ENCODE measurements at places on chromosomes 11 and 22. TPM values are rescaled to one million over a fixed set of nuclear protein-coding genes. Genes with fewer than 3 reads are reported as not detected.

GRCh38 chr11:64911689-64912088 lies 5.3 kb downstream of the ATG2A start:
- DNase-seq = no peak
- no peaks in the 10 kb centered on the region for H3K27me3 ChIP-seq
- H3K27ac ChIP-seq = no peak overlapping the region
- no peak overlapping the region for H3K4me3 ChIP-seq
- peaks cover 75% of the 10 kb centered on the region for H3K36me3 ChIP-seq

The OR52K2 gene
- total RNA-seq = 0.94 TPM

- peaks cover 62% of the 10 kb centered on the region for H3K4me1 ChIP-seq
- no peak overlapping the region for H3K4me3 ChIP-seq
- DNase-seq = peak; percentile 64
- no peak overlapping the region for H3K27ac ChIP-seq
Measured at GRCh38 chr11:67364783-67365722, 8.3 kb downstream of the CLCF1 start.

- H3K4me3 ChIP-seq = no peak overlapping the region
- DNase-seq = no peak
- H3K36me3 ChIP-seq = no peaks in the 10 kb centered on the region
- no peak overlapping the region for H3K27ac ChIP-seq
- H3K27me3 ChIP-seq = no peaks in the 10 kb centered on the region
Measured at GRCh38 chr22:17540481-17540880, 22.8 kb upstream of the SLC25A18 start.

The GGT5 gene
- total RNA-seq = 9.5 TPM

DNA sequence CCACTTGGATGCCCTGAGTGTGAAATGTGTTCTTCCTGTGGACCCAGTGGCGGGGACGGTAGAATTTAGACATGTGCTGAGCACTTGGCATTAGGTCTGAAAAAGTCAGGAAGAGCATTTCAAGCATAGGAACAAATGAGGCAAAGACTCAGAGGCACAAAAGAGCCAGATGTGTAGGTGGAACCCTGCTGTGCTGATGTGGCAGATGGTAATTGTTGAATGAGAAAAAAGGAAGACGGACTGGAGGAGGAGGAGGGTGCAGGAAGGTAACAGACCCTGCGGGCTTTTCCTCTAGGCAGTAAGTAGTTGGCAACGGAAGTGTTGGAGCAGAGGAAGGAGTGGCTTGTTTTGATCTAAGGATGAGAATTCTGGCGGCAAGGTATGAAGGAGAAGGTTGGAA lies 985.8 kb downstream of the TBC1D22A start:
- no peak for DNase-seq
- peaks cover 7% of the 10 kb centered on the region for H3K27me3 ChIP-seq
- H3K36me3 ChIP-seq = no peaks in the 10 kb centered on the region
- no peak overlapping the region for H3K4me3 ChIP-seq

The GAL3ST3 gene
- not detected for total RNA-seq

- H3K36me3 ChIP-seq = no peaks in the 10 kb centered on the region
- H3K27ac ChIP-seq = no peak overlapping the region
- peak; percentile 65 for DNase-seq
- no peak overlapping the region for H3K4me3 ChIP-seq
Measured at GRCh38 chr11:119709638-119710346, 19.2 kb downstream of the NECTIN1 start.

DNA sequence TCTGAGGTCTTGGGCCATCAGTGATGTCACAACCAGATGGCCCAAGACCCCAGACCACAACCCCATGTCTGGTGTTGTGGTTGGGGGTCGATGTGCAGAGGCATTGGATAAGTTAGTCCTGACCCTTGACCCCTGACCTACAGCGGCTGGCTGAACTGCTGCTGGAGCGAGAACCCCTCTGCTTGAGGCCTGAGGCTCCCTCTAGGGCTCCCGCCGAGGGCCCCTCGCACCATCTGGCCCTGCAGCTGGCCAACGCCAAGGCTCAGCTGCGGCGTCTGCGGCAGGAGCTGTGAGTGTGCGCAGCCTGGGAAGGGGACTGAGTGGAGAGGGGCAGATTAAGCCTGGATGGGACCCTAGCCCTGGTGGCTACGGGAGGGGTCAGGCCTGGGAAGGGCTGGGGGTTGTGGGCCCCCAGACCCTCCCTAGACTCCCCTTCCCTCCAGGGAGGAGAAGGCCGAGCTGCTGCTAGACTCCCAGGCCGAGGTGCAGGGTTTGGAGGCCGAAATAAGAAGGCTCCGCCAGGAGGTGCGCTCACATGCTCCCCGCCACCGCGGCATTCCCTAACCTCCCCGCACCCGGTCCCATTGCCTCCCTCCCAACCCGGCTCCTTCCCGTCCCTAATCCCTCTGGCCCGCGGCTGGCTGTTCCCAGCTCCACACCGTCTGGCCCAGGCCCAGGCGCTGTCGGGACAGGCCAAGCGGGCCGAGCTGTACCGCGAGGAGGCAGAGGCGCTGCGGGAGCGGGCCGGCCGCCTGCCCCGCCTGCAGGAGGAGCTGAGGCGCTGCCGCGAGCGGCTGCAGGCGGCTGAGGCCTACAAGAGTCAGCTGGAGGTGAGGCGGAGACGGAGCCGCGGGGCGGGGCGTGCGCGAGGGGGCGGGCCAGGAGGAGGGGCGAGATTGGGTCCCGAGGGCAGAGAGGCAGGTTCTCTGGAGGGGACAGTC lies 2.1 kb downstream of the CCDC88B start:
- peak overlapping the region; percentile 95 for H3K27ac ChIP-seq
- peak; percentile 97 for DNase-seq
- peaks cover 4% of the 10 kb centered on the region for H3K36me3 ChIP-seq
- H3K27me3 ChIP-seq = no peaks in the 10 kb centered on the region
- H3K4me1 ChIP-seq = peaks cover 54% of the 10 kb centered on the region

- H3K27ac ChIP-seq = no peak overlapping the region
- H3K36me3 ChIP-seq = no peaks in the 10 kb centered on the region
- H3K4me3 ChIP-seq = no peak overlapping the region
- H3K27me3 ChIP-seq = peaks cover 24% of the 10 kb centered on the region
- H3K4me1 ChIP-seq = no peaks in the 10 kb centered on the region
Measured at GRCh38 chr11:44466531-44467205, 98.8 kb upstream of the CD82 start.

DNA sequence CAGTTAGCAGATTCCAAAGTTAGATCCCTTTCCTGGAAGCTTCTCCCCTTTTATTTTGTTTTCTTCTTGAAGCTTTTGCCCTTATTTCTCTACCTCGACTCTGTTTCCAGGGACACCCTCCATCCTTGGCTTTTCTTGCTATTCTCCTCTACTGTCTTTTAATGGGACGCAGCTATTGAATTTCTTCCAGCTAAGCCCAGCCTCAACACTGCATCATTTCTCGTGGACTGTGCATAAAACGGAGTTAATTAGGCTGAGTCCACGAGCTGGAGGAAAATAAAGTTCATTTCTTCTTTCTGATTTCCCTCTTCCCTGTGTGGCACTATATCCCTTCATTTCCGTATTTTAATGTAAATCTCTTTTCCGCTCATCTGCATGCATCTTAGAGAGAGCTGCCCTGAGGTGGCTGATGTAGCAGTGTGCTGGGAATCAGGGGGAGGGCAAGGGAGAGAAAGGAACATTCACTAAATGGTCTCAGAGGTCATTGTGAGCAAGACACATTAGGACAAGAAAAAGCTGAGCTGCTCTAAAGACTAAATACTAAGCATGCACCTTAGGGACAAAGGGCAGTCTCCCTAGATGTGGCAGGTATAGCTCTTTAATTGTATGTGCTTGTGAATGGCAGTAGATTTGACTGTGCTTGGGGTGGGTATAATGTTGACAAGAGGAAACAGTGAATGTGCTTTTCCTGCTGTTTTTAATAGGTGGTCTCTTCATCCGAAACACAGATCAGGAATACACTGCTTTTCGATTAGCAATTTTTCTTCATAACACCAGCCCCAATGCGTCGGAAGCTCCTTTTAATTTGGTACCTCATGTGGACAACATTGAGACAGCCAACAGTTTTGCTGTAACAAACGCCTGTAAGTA lies 1.9 kb downstream of the GRIA4 start:
- no peaks in the 10 kb centered on the region for H3K36me3 ChIP-seq
- DNase-seq = no peak
- peaks cover 5% of the 10 kb centered on the region for H3K4me1 ChIP-seq
- H3K27me3 ChIP-seq = no peaks in the 10 kb centered on the region

GRCh38 chr11:93239966-93240365 lies 42.2 kb upstream of the SLC36A4 start:
- H3K4me1 ChIP-seq = no peaks in the 10 kb centered on the region
- H3K27me3 ChIP-seq = no peaks in the 10 kb centered on the region
- no peaks in the 10 kb centered on the region for H3K36me3 ChIP-seq
- no peak for DNase-seq

DNA sequence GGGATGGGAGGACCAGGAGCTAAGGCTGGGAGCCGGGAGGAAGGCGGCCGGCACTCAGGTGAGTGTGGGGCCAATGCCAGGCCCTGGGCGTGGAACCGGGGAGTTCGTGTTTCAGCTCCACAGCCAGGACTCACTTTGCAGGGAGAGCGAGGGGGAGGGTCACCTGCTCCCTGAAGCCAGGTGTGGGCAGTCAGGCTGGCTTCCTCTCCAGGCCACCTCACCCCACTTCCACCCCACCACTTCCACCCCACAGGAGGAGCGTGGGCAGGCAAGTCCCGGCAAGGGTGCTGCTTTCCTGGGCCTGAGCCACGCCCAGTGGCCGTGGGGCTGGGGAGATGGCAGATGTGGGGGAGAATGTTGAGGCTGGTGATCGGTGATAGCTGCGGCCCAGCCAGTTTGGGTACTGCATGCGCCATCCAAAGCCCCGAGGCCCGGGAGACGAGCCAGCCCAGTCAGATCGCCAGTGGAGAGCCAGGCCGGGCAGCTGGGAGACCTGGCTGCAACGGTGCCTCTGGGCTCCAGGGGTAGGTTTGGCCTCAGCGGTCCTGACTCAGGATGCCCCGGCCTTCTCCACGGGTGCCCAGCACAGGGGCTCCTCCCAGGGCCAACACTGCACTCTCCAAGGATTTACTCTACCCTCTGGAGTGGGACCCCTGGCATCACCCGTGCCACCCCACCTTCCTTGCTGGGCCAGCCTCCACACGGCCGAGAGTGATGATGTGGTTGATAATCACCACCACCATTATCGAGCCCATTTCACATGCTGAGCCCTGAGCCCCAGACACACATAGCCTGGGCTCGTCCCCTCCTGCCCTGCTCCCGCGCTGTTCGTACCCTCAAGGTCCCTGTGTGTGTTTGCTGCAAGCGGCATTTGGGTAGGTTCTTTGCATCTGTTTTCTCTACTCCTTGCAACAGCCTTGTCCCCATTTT lies 93.8 kb downstream of the WNT7B start:
- peaks cover 28% of the 10 kb centered on the region for H3K27me3 ChIP-seq
- peaks cover 9% of the 10 kb centered on the region for H3K4me1 ChIP-seq
- H3K4me3 ChIP-seq = no peak overlapping the region
- no peak overlapping the region for H3K27ac ChIP-seq
- DNase-seq = peak; percentile 64
- no peaks in the 10 kb centered on the region for H3K36me3 ChIP-seq

- H3K36me3 ChIP-seq = no peaks in the 10 kb centered on the region
- peaks cover 32% of the 10 kb centered on the region for H3K27me3 ChIP-seq
- H3K4me1 ChIP-seq = no peaks in the 10 kb centered on the region
- peak overlapping the region; percentile 49 for H3K27ac ChIP-seq
- H3K4me3 ChIP-seq = peak overlapping the region; percentile 12
Measured at GRCh38 chr11:8283465-8284230, 20.0 kb upstream of the LMO1 start.

The SEC14L6 gene
- total RNA-seq = 0.23 TPM

The TMPRSS4 gene
- 1.0 TPM for total RNA-seq

DNA sequence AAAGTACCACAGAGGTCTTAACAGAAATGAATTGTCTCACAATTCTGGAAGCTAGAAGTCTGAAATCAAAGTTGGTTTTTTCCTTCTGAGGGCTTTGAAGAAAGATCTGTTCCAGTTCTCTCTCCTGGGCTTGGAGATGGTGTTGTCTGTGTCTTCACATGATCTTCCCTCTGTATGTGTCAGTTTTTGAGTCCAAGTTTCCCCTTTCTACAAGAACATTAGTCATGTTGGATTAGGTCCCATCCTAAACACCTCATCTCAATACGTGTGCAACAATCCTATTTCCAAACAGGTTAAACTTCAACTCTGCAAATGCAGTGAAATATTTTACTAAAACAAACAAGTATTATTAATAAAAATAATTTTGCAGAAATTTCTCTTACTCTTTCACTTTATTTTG lies 3.1 kb upstream of the PTS start:
- H3K27me3 ChIP-seq = no peaks in the 10 kb centered on the region
- peaks cover 28% of the 10 kb centered on the region for H3K4me1 ChIP-seq
- H3K36me3 ChIP-seq = no peaks in the 10 kb centered on the region
- no peak overlapping the region for H3K27ac ChIP-seq

The NPAS4 gene
- total RNA-seq = 0.72 TPM

The RAB39A gene
- total RNA-seq = 10.5 TPM

DNA sequence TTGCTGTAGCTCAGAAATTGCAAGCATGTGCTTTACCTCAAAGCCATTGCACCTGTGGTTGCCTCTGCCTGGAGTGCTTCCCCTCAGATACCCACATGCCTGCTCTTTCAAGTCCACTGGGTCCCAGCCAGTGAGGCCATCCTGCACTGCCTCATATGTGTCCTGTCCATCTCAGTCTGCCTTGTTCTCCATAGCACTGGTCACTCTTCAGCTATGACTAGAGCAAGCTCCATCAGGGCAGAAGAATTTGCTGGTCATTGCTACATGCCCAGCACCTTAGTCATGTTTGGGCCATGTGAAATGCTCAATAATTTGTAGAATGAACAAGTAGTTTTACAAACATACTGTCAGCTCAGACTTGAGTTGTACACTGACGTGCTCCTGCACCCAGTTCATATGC lies 64.4 kb upstream of the HORMAD2 start:
- H3K36me3 ChIP-seq = peaks cover 100% of the 10 kb centered on the region
- no peak overlapping the region for H3K4me3 ChIP-seq
- no peak overlapping the region for H3K27ac ChIP-seq
- no peaks in the 10 kb centered on the region for H3K27me3 ChIP-seq

The CRYBB2 gene
- total RNA-seq = not detected

GRCh38 chr11:121561716-121562115 lies 108.9 kb upstream of the SORL1-AS1 start:
- H3K4me1 ChIP-seq = no peaks in the 10 kb centered on the region
- no peak overlapping the region for H3K27ac ChIP-seq
- H3K27me3 ChIP-seq = no peaks in the 10 kb centered on the region

GRCh38 chr22:22716136-22716665 lies 71.8 kb downstream of the GGTLC2 start:
- no peak overlapping the region for H3K4me3 ChIP-seq
- H3K36me3 ChIP-seq = no peaks in the 10 kb centered on the region
- H3K27ac ChIP-seq = no peak overlapping the region
- DNase-seq = no peak
- H3K27me3 ChIP-seq = no peaks in the 10 kb centered on the region

DNA sequence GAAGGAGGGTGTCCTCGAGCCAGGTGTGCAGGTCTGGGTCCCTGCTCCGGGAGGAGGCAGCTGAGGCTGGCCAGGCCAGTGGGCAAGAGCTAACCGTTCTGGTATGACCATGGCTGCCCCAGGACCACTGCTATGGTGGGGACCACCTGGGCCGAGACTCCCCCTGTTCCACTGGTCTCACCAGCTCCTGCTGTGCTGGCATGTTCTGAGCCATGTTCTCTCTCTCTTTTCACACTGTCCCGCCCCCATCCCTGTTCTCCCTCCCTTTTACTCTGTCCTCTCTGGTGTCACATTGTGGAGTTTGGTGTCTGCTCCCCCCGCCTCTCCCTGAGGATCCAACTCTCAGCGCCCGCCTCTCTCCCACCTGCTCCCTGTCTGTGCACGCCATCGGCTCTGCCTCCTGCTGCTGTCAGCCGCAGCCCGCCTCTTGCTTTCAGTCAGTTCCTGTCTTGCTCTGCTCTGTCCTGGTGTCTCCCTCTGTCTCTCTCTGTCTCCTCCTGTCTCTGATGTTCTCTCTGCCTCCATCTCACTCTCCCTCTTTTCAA lies 66.4 kb downstream of the LRRC32 start:
- H3K4me1 ChIP-seq = no peaks in the 10 kb centered on the region
- DNase-seq = no peak
- H3K36me3 ChIP-seq = no peaks in the 10 kb centered on the region
- no peak overlapping the region for H3K4me3 ChIP-seq
- H3K27me3 ChIP-seq = no peaks in the 10 kb centered on the region

All from spleen (tissue), 13 donors.